ENCODE measurements at places on chromosomes 13 and 19.

GRCh38 chr13:75507027-75508001 lies 25.3 kb upstream of the TBC1D4 start:
- DNase-seq: no peak

- DNase-seq: no peak
Observed at GRCh38 chr13:66805657-66806056, 424.5 kb downstream of the PCDH9 start.

DNA sequence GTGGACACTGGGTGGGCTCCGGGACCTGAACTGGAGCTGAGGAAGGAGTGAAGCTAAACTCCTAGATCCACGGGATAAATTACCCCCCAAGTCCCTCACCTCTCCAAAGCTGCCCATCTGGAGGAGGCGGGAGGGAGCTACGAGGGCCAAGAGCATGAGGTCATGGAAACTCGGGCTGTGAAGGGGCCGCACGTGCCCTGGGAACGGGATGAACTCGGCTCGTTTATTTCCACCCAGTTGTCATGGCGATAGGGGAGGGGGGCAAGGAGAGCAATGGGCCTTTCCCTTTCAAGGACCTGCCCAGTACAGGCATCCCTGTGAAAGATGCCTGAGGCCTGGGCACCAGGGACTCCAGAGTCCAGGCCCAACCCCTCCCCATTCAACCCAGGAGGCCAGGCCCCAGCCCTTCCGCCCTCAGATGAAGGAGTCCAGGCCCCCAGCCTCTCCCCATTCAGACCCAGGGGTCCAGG lies 3.8 kb downstream of the PPP1R12C start:
- no peak for DNase-seq

GRCh38 chr19:33654840-33655508 lies 33.2 kb downstream of the CHST8 start:
- DNase-seq: no peak

GRCh38 chr19:23262920-23263319 lies 12.7 kb upstream of the ZNF724 start:
- no peak for DNase-seq

Measured in cerebellar nuclear complex (tissue), 1 donor.